SK-N-SH (cell line): ENCODE measurements at places on chromosomes 4 and X. TPM values are rescaled to one million over a fixed set of nuclear protein-coding genes. Genes with fewer than 3 reads are reported as not detected.

PPM1K gene
- polyA plus RNA-seq, result 2.5 and 3.6 TPM in 2 replicates

FABP2 gene
- not detected in 2 replicates for polyA plus RNA-seq

ATP6AP2 gene
- polyA plus RNA-seq, result 160 and 251 TPM in 2 replicates

GPC4 gene
- 0.05 and 0.16 TPM in 2 replicates for polyA plus RNA-seq

MAGED4B gene
- 32.2 and 37.7 TPM in 2 replicates for polyA plus RNA-seq
